ENCODE measurements at places on chromosomes 6 and 20. TPM values are rescaled to one million over a fixed set of nuclear protein-coding genes. Genes with fewer than 3 reads are reported as not detected.

- no peak overlapping the region for H3K27ac ChIP-seq
- H3K4me1 ChIP-seq: peaks cover 18% of the 10 kb centered on the region
- DNase-seq: no peak
- H3K36me3 ChIP-seq: peaks cover 38% of the 10 kb centered on the region
- no peaks in the 10 kb centered on the region for H3K27me3 ChIP-seq
Observed at GRCh38 chr6:137211910-137212309, 7.3 kb downstream of the IFNGR1 start.

DNA sequence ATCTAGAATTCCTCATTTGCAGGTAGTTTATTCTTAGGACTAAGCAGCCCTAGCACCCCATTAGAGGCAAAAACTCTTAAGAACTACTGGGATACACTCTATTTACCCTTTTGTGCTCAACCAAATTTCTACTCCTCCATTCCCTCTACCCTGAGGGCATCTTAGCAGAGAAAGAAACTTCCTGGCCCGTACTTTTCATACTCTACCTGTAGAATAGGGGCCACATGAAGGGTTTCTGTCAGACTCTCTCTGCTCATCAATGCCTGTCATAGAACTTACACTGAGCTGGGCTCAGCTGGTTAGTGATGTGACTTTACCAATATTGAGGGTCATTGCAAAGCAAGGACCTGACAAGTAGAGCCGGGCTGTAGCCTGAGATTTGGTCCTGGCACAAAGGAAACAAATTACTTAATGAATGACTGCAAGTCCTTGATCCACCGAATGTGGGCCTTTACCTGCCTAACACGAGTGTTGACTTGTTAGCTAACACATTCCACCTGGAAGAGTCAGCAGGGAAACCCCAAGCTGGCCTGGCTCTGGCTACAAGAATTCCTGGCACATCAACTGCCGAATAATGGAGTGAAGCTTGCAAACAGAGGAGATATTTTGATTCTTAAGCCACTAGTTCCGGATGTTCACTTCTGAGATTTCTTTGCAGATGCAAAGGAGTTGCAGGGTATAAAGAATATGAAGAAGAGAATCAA, 280.5 kb upstream of the JAG1 start:
- H3K27ac ChIP-seq: no peak overlapping the region
- DNase-seq: no peak
- H3K4me3 ChIP-seq: no peak overlapping the region
- H3K36me3 ChIP-seq: no peaks in the 10 kb centered on the region
- peaks cover 4% of the 10 kb centered on the region for H3K4me1 ChIP-seq

CRISP3 gene
- 0.85 TPM for total RNA-seq

DNA sequence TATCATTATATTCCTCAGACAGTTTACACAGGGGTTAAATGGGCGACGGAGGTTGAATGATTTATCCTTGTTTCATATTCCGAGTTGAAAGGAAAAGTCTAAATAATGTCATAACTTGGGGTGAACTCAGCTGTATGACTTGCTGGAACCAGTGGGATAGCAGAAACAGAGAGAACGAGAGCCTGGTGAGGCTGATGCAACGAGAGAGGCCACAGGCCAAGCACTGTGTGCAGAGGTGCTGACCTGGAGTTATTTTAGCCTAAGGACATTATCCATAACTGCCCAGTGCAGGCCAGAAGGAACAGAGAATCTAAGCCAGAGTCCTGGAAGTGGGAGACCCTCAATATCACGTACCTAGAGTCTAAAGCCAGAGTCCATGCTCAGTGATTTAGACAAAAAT, 394.9 kb downstream of the MAFB start:
- H3K4me1 ChIP-seq: peaks cover 16% of the 10 kb centered on the region
- H3K4me3 ChIP-seq: no peak overlapping the region
- no peaks in the 10 kb centered on the region for H3K27me3 ChIP-seq
- no peak for DNase-seq

DNA sequence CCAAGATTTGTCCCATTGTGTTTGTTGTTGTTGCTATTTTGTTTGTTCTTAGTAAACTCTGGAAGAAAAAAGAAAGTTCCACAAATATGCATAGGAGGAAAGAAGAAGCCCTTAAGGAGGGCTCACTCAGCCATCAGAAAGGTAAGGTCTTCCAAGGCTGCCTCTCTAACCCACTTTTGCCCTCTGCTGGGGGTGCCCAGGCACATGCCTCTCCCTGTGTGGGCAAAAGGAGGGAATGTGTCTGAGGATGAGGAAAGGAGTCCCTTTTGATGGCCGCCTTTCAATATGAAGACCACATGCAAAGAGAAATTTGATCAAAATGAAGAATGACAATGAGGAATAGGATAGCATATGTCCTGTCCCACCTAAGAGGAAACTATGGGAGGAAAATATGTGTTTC, 248.2 kb upstream of the POU3F2 start:
- H3K36me3 ChIP-seq: no peaks in the 10 kb centered on the region
- no peak overlapping the region for H3K4me3 ChIP-seq
- H3K4me1 ChIP-seq: no peaks in the 10 kb centered on the region
- no peak for DNase-seq

DNA sequence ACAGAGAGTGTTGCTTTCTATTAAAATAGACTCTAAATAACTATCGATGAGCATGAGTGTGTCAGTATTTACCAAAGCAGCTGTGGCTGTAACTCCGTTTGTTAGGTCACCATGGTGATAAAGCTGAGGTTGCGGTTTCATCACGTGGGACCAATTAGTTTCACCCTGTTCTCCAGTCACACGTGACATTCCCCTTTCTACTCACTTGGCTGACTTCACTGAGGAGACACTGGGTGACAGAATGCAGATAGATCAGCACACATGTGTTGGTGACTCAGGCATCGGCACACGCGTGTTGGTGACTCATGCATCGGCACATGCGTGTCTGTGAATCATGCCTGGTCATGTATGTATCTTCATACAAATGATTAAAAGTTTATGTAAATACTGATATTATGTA, 285.4 kb downstream of the THBS2 start:
- H3K27me3 ChIP-seq: no peaks in the 10 kb centered on the region
- H3K27ac ChIP-seq: peak overlapping the region; percentile 67
- H3K4me1 ChIP-seq: peaks cover 10% of the 10 kb centered on the region
- no peak for DNase-seq

CRNKL1 gene
- 27.8 TPM for total RNA-seq

ADGRB3 gene
- total RNA-seq: 13.9 TPM

HCRTR2 gene
- 0.18 TPM for total RNA-seq

- DNase-seq: no peak
- H3K36me3 ChIP-seq: no peaks in the 10 kb centered on the region
- H3K4me1 ChIP-seq: peaks cover 11% of the 10 kb centered on the region
Observed at GRCh38 chr6:121838842-121839241, 403.4 kb downstream of the GJA1 start.

COL19A1 gene
- total RNA-seq: 0.18 TPM

CD93 gene
- total RNA-seq: 0.07 TPM

CEP57L1 gene
- 20.7 TPM for total RNA-seq
